ENCODE measurements at places on chromosomes 13 and 19.

GRCh38 chr13:79549355-79550106, 68.6 kb downstream of the NDFIP2 start:
- no peak for DNase-seq

DNA sequence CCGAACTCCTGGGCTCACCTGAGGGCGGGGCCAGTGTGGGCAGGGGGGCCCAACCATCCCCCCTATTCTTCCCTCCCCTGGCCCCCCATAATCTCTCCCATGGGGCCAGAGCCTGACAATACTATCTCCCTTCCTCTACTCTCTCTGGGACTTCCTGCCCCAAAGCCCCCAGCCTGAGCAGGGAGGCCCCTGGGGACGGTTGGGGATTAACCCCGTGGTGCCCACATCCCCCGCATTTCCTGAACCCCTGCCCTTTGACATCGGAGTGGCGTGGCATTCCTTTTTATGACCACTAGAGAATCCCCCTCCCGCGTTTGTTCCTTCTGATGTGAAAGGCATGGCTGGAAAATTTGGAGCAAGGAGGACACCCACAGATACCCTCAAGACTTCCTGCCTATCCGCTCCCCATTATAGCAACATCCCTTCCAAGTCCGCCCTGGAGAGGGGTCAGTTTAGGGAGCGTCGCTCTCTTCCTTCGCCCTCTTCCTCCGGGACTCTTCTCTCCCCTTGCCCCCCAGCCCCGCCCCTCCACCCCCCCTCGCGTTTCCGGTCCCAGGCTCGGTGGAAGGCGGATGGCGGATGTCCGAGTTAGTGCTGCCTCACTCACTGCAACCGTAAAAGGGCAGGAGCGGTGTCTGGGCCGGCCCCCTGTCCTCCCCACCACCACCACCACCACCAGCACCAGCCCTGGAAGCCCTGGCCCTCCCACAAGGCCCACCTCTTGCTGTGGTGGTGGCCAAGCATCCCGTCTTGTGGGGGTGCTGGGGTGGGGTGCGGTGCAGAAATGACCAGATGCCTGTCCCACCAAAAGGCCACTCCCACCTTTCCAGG, 1.8 kb downstream of the VASP start:
- DNase-seq = peak; percentile 45

DNA sequence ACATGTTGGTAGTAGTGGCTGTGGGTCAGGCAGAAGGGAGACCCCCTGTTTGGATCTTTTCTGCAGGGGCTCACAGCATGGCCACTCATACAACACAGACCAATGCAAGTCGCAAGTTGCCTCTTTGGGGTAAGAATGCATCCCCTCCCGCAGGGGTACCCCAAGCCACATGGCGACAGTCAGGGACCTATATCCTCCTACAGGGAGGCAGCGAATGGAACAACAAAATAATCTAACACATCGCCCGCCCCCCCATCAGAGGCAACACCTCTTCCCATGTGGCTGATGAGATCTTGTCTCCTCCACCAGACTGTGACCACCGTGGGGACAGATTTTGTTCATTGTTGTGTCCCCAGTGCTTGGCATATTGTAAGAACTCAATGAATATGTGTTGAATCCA, 40.7 kb upstream of the PNMA8B start:
- no peak for DNase-seq

DNA sequence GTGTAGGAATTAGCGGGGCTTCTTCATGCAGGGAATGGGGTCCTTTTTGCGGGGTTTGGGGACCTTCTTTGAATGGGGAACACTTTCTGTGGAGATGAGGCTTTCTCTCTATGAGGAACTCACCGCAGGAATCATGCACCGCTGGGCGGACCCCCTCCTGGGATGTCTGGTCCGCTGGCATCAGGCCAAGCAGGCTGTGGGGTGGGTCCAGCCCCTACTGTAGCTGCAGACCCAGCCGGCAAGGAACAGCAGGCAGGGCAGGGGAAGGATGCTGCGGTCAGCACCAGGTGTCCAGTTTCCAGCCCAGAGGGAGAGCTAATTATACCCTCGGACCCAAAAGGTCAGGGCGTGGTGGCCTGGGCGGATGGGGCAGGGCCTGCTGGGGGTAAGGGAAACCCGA, 1.8 kb downstream of the MYBPC2 start:
- DNase-seq = no peak

DNA sequence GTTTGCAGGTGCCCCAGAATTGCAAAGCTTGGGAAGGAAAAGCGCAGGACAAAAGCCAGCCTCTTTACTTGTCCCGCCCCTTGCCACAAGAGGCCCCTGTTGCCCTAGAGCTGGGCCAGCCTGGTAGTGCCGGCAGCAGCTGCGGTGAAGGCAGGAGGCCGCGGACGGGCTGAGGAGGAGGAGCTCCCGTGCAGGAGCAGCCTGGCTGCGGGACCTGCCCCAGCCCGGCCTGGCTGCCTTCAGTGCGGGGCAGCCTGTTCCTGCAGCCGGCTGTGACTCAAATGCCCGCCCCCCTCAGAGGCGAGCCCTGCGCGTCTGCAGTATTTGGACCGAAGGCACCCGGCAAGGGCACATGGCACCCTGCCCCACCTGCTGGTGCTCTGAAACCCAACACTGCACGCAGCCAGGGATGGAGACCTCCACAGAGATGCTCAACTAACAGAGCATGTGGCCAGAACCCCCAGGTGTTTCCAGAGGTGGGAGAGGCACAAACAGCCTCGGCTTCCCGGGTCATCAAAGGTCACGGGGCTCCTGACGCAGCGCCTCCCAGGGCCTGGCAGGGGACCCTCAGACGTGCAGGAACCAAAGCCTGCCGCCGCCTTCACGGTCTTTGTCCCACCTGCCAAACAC, 29.7 kb downstream of the NAXD start:
- DNase-seq = peak; percentile 53

GRCh38 chr19:14035706-14036105, 4.1 kb downstream of the IL27RA start:
- DNase-seq = no peak

- no peak for DNase-seq
Observed at GRCh38 chr19:38739440-38740256, 4.6 kb downstream of the CAPN12 start.

DNA sequence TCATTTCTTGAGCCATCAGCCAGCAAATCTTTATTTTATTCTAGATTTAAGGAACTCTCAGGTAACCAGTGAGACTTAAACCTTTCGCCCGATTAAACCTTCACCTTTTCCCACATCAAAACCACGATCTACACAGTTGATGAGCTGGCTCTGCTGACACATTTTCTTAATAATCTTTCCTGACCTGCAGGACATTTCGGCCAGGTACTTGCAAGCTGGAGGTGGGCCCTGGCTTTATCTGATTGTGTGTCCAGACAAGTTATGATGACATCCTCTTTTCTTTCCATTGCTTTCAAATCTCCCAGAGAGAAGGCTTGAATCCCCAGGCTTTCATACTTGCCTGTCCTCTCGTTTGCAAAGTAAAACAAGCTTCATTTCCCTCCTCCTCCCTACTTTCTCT, 144.2 kb downstream of the EFNB2 start:
- no peak for DNase-seq

DNA sequence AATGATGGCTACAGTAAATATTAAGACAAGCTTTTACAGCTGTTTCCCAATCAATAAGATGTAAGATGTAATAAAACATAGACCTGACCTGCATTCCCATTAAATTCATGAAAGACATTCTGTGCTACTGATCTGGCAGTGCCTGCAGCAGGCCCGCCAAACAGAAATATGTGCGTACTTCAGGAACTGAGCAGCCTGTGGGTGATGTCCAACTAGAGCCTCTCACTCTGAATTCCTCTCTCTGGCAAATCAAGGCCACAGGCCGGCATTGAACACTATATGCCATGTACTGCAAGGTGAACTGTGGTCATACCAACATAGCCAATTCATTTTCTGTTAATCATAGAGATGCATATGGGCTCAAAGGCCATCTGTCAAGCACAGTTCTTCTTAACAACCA, 17.8 kb downstream of the SHISA2 start:
- no peak for DNase-seq

GRCh38 chr13:31131470-31131961, 30.2 kb downstream of the HSPH1 start:
- no peak for DNase-seq

DNA sequence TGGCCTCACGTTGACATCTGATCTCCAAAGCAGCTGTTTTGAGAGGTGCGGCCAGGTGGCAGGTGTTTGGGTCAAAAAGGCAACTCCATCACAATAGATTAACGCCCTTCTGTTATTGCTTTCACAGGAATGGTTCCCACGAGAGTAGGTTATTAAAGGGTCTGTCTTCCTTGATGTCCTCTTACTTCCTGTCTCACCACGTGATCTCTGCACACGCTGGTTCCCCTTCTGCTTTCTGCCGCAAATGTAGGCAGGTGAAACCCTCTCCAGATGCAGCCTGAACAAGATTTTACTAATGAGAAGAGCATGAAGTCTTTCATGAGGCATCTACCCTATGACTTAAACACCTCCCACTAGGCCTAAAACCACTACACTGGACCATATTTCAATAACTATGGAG, 22.8 kb upstream of the ZNF564 start:
- DNase-seq = peak; percentile 10

DNA sequence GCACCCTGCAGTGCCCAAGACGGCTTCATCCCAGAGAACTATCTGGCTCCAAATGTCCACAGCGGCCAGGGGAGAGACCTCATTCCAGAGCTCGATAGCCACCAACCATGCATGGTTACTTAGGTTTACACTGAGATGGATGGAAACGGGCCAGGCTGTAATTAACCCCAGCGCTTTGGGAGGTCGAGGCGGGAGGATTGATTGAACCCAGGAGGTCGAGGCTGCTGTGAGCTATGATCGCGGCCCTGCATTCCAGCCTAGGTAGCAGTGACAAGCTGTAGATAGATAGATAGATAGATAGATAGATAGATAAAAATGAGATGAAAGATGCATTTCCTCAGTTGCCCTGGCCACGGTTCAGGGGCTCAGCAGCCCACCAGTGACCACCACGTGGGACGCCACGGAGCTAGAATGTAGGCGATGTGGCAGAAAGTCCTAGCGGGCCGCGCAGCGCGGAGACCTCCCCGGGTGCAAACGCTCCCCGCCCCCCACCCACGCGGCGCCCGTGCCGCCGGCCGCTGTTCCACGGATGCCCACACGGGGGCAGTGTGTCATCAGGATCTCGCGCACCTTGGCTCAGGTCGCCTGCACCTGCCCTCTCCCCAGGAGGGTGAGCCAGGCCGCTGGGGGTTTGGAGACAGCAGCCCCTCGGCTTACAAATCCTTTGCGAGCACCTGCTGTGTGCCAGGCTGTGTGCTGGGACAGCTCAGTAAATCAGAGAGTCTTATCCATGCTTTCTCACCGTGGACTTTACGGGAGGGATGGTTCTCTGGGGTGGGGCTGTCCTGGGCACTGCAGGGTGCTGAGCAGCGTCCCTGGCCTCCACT, 13.5 kb upstream of the TLE5 start:
- peak; percentile 83 for DNase-seq

DNA sequence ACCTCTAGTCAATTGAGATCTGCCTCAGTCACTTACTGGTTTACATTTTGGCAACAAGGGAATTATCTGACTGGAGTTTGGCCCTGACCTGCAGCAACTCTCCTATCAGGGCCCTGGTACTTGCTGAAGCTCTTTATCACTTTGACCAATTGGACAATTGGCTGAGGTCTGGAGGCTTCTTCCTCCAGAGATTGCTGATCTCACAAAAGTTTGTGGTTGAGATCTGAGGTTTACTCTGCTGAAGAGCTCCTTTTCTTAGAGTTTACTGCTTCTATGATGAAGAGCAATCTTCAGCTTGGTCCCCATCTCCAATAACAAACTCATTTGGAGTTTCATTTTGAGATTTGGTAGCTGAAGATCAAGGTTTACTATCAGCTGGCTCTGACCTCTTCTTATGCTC, 276.9 kb upstream of the SGCG start:
- DNase-seq = no peak

GRCh38 chr19:28554321-28555091, 658.4 kb downstream of the UQCRFS1 start:
- no peak for DNase-seq

- DNase-seq = no peak
Observed at GRCh38 chr19:13507053-13507611, 853 bp upstream of the CACNA1A start.

GRCh38 chr19:50060107-50060506, 34.3 kb downstream of the ZNF473 start:
- DNase-seq = no peak

- DNase-seq = peak; percentile 8
Observed at GRCh38 chr13:38872693-38873092, 117.9 kb downstream of the STOML3 start.

- peak; percentile 88 for DNase-seq
Observed at GRCh38 chr19:9309974-9310446, 372 bp upstream of the ZNF699 start.

- DNase-seq = no peak
Observed at GRCh38 chr13:64477146-64477545, 2753.0 kb downstream of the PCDH9 start.

DNA sequence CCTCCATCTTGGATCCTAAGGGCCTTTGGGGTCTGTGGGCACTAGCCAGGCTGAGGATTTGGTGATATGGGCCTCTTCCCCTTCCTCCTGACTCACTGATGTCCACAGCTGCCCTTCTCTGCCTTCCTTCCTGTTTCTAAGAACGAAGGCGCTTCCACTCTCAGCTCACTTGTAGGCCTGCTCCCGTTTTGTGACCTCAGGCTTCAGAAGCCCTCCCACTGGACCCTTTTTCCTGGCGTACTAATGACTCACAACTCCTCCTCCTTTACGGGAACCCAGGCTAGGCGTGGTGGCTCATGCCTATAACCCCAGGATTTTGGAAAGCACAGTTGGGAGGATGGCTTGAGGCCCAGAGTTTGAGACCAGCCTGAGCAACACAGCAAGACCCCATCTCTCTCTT, 55.6 kb downstream of the TMED1 start:
- DNase-seq = no peak

DNA sequence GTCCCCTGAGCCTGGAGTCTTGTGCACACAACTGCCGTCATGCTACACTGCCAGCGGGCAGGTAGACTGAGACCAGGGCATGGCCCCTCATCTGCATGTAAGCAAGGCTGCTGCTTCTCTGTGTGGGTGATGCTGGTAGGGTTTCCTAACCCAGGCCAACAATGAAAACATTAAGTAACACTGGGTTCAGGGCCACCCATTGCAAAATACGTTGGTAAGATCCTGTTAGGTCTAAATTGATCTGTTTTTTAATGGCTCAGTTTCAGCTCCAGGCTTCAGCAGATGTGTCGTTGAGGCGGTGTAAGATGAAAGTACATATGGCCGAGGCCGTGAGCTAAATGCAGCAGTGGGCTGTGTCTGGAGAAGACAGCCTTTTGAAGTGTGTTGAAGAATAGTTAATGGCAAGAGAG, 383.4 kb downstream of the IRS2 start:
- DNase-seq = no peak

GRCh38 chr19:49613374-49613773, 22.4 kb downstream of the PRR12 start:
- no peak for DNase-seq

DNA sequence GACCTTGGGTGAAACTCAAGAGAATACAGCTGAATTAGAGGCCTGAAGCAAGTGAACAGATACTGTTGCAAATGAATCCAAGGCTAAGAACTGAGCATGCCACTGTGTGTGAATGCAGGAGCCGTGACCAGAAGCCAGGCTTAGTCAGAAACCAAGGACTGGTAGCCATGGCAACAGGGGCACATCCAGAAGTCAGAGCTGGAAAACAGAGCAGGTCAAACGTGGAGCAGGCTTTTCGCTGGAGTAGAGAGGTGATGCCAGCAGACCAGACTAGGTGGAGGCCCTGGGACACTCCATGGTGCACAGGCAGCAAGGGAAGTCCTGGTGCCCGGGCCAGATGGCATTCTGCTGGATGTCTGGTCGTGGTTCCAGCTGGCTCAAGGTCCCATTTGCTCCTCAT, 564.1 kb downstream of the PCDH9 start:
- DNase-seq = no peak

- DNase-seq = peak; percentile 52
Observed at GRCh38 chr19:5170329-5170745, 170.3 kb downstream of the PTPRS start.

Measured in CD4-positive, alpha-beta T cell treated with Interleukin-6 for 4 hours (primary cell).